Anterior cingulate cortex (tissue), 58 donors: ENCODE measurements at places on chromosomes 7 and 10.
A peak's percentile ranks its signal among the peaks of the same experiment; 100 is the strongest.

- no peak for DNase-seq
Measured at GRCh38 chr10:62754963-62755362, 49.6 kb upstream of the ADO start.

DNA sequence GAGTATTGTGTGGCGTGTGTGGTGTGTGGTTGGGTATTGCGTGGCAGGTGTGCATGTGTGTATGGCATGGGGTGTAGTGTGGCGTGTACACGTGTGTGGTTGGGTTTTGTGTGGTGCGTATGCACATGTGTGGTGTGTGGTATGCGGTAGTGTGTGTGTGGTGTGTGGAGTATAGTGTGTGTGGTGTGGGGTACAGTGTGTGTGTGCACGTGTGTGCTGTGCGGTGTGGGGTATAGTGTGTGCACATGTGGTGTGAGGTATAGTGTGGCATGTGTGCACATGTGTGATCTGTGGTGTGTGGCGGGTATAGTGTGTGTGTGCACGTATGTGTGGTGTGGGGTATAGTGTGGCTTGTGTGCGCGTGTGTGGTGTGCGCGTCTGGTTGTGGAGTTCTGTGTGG, 20.9 kb upstream of the UTF1 start:
- DNase-seq, result no peak

GRCh38 chr7:15832996-15833395, 146.5 kb upstream of the MEOX2 start:
- DNase-seq, result no peak

GRCh38 chr10:47024399-47025252, 113.4 kb downstream of the PTPN20 start:
- DNase-seq, result no peak

- DNase-seq, result no peak
Measured at GRCh38 chr10:36886303-36886891, 239.0 kb upstream of the ANKRD30A start.

DNA sequence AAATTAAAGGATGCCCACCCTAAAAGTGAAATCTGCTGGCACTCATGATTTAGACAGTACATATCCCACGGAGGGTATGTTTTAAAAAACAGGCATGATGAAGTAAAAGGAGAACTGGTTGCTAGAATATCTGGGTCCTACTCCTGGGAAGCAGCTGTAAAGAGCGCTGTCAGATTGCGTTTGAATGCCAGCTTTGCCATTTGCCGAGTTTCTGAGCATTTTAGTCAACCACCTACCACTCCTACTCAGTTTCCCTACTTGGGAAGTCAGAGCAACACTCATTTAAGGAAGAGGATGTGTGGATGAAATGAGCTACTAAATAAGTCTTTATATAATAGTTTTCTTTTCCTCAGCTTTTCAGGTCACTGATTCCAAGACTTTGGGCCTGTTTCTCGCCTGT, 1.1 kb upstream of the UMAD1 start:
- no peak for DNase-seq

GRCh38 chr7:150403376-150404171, 24.4 kb downstream of the ZNF775 start:
- DNase-seq, result no peak

DNA sequence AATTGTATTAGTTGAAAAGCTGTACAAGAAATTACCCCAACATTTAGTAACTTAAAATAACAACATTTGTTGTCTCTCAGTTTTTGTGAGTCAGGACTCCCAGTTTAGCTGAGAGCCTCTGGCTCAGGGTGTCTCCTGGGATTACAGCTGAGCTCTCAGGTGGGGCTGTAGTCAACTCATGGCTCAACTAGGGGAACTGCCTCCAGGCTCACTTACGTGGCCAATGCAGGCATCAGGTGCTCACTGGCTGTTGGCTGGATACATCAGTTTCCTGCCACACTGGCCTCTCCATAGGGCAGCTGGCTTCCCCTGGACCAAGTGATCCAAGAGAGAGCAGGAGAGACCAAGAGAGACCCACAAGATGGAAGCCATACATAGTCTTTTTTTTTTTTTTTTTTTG, 17.5 kb downstream of the CCNY start:
- no peak for DNase-seq

DNA sequence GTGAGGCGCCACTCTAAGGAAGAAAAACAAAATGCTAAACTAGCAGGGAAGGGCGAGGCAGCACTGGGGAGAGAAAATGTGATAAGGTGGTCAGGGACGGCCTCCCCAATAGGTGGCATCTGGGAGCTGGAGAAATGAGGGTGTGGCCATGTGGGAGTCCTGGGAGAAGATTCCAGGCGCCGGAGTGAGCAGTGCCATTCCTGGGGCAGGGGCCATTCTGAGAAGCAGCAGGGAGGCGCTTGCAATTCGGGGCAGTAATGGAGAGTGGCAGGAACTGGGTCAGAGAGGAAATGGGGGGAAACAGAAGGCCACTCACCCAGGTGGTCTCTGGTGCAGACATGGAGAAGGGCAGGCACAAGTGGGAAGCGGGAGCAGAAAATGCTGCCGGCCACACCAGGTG, 61.8 kb upstream of the LRRC18 start:
- DNase-seq, result no peak

GRCh38 chr7:41942468-41943093, 239.7 kb upstream of the INHBA start:
- DNase-seq, result no peak

DNA sequence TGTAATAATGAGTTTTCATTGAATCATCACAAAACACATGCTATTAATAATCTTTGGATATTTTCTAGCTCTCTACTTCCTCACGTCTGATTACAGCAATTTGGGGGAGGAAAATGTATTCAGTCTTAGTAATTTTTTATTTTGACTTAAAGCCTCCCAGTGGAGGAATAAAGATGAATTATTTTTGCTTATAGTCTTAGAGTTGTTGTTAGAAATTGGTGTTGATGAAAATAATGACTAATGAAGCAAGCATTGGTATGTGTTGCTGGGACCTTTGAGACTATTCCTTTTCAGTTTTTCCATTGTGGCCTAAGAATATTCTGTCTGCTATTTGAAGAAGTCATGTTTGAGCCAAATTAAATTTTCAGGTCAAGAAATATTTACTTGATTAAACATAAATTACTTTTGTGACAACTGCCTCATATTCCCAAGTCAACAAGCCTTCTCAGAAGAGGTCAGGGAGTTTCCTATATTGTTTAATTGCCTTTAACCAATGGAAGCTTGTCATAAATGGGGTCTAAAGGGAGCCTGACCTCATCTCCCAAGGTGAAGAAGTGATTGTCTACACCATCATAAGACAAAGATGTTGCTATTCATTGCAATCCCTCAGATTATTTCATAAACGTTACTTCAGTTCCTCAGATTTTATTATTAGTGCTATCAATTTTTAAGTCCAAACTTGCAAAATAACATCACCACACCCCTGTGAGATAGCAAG, 90.0 kb downstream of the ST7 start:
- no peak for DNase-seq

- no peak for DNase-seq
Measured at GRCh38 chr7:43658718-43659548, 70.4 kb downstream of the COA1 start.

- DNase-seq, result no peak
Measured at GRCh38 chr7:1231214-1232102, 1.2 kb upstream of the UNCX start.

DNA sequence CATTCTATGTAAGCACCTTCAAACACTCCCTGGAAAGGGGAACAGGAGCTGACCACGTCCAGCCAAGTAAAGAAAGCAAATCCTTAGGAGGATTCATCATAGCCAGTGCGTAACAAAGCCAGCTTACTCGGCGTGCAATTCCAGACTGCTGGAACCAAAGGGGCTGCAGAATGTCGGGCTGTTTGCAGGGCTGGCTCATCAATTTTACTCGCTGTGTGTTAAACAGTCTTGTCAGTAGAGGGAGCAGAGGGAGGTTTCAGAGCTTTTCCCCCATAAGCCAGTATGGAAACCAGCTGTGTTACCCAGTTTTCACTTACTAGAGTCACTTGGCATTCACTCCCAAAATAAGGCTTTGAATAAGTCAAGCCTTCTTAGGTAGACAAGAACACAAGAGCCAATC, 127.1 kb downstream of the KMT2E start:
- no peak for DNase-seq

DNA sequence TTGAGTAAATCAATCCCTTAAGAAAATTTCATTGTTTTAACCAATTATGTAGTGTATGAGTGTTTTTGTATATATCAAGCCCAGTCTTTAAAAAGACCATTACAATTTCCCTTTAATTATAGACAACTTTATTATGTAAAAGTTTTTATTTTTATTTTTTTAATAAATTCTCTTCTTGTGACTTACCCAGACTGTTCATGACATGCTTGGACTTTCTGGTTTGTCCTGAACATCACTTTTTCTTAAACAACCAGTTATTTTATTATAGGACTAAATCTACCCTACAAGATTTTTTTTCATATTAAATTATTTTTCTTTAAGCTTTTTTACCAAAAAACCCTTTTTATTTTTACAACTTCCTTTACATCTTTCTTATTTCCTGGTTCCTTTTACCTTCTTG, 410.4 kb downstream of the ATRNL1 start:
- no peak for DNase-seq

GRCh38 chr7:96675548-96675947, 34.1 kb downstream of the SEM1 start:
- no peak for DNase-seq

- DNase-seq, result no peak
Measured at GRCh38 chr7:5083311-5083711, 37.7 kb downstream of the RBAK start.

- no peak for DNase-seq
Measured at GRCh38 chr10:420154-421121, 269.0 kb downstream of the DIP2C start.

DNA sequence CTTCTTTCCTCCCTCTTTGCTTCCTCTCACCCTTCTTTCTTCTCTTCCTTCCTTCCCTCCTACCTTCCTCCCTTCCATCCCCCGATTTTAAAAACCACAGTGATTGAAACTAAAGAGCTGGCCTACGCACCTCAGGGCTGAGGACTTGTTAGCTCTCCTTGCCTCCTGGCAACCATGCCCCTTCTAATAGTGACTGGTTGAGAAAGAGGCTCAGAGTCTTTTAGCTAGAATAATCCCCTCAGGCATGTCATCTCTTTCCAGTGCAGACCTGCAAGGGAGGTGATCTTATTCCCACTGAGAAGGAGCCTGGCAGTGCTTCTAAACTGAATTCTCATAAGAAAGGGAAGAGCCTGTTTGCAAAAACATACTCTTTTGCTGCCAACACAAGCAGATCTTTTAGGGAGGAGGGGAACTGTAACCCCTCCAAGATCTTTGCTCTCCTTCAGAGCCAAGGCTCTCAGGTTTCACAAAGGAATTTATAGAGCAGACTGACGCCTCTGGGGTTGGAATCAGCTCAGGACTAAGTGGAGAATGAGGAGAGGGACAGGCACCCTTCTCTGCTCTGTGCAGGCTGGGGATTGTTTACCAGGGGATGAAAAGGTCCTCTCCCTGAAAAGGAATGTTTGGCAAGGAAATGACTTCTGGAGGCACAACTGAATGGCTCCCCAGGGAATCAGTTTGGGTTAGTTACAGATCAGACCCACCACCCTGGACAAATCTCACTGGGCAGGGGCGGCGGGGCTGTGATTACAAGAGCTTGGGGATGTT, 9.4 kb upstream of the ANKRD1 start:
- no peak for DNase-seq

DNA sequence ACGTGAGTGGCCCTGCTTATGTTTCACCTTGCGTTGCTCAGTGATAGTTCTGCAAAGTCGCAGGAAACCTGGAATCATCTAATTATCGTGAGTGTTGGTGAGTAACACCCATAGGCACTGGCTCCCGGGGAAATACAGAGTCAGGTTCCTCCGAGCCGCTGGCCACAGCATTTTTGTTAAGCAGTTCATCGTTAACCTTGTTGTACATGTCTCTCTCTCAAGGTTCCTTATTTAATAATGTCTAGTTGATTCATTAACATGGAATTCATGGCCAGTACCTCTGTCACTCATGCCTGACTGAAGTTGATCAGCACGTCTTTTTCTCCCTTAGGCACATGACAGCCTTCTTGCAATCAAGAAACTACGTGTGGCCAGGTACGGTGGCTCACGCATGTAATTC, 3.1 kb upstream of the ZFAND2A start:
- no peak for DNase-seq

DNA sequence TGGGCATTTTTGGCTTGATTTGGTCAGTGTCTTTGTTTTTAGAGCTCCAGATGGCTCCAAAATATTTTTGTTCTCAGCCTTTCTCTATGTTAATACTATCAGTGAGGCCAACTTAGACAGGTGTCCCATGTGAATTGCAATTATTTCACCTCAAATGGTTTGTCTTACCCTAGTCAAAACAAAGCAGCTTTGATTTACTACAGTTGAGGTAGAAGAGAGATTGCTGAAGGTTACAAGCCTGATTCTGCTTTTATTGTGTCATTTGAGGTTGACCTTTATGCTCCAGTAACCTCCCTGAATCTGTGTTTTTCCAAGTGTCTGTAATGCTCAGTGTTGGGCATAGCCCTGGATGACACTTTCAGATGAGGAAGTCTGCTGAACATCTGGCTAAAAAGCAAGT, 882.9 kb downstream of the NRG3 start:
- DNase-seq, result no peak

GRCh38 chr10:75984067-75984466, 552.6 kb downstream of the LRMDA start:
- no peak for DNase-seq

DNA sequence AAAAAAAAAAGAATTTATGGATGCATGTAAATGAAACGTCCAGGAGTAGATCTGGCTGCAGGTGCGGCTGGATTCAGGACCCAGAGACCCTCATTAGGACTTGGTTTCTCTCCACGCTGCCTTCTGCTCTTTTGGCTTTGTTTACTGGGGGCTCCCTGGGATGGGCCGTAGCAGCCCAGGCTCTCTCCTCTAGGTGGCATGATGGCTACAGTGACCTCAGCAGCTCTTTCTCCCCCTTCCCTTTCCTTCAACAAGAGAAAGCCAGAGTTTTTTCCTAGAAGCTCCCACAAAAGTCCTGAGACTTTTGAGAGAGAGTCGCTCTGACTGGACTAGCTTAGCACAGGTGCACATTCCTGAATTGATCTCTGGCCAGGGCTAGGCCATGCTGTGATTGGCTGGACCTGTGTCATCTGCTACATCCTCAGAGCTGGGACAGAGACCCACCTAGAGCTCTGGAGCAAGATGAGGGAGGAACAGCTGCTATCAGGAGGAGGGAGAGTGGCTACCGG, 67.8 kb upstream of the PDCD4 start:
- DNase-seq, result no peak

DNA sequence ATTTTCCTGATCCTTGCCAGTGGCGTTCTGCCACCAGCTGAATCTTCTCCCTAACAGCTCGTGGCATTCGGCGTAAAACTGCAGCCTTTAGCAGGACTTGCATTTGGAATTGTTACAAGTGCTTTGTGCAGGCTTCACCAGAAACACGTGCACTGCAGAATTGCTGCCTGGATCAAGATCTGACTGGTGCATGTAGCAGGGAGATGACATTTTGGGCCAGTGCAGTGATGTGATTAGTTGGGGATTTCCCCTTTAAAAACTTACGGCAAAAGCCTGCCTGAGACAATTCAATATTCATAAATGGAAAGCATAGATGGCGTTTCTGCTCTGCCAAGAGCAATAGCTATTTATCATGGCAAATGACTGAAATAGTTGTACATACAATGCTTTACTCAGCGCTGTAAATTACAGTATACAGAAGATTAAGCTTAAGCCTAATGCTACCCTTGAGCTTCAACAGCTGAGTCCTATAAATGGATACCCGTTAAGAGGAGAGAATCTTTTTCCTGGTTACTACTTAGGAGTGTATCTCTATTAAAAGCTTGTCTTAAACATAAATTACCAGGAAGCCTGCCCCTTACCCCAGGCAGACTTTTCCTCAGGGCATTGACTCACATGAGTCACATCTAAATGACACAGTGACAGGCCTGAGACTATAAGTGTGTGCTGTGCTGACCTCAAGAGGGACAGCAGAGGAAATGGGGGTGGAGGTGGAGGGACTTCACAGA, 106.3 kb downstream of the ATXN7L1 start:
- DNase-seq, result peak; percentile 6
